ENCODE measurements at places on chromosomes 3 and 15. TPM values are rescaled to one million over a fixed set of nuclear protein-coding genes. Genes with fewer than 3 reads are reported as not detected.

GRCh38 chr3:51686512-51687215, 15.6 kb downstream of the TEX264 start:
- DNase-seq, result peak; percentile 94

DNA sequence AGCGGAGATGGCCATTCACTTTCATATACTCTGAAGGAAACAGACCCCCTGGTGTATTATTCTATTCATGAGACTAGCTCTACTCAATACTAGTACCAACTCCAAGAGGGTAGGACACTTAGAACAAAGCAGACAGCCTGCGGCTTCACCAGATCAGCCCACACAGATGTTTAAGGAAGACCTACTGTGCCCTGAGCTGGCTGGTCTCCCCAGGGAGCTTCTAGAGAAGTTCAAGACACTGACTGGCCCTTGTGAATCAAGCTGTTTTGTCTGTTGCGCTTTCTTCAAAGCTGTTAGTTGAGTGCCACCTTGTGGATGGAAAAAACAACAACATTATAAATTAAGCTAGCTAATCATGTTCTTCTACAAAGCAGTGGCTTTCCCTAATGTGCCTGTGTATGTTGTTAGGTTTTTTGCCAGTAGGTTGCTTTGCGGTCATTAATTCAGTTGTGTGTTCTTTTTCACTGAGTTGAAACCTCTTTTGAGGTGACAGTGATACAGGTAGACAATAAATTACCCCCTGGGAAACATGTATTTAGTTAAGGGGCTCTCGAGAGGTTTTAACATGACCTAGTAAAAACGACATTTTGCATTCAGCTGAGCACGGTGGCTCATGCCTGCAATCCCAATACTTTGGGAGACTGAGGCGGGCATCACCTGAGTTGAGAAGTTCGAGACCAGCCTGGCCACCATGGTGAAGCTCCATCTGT, 64.2 kb upstream of the MYZAP start:
- DNase-seq, result no peak

GRCh38 chr3:195175076-195175475, 95.9 kb downstream of the XXYLT1 start:
- no peak for DNase-seq

DNA sequence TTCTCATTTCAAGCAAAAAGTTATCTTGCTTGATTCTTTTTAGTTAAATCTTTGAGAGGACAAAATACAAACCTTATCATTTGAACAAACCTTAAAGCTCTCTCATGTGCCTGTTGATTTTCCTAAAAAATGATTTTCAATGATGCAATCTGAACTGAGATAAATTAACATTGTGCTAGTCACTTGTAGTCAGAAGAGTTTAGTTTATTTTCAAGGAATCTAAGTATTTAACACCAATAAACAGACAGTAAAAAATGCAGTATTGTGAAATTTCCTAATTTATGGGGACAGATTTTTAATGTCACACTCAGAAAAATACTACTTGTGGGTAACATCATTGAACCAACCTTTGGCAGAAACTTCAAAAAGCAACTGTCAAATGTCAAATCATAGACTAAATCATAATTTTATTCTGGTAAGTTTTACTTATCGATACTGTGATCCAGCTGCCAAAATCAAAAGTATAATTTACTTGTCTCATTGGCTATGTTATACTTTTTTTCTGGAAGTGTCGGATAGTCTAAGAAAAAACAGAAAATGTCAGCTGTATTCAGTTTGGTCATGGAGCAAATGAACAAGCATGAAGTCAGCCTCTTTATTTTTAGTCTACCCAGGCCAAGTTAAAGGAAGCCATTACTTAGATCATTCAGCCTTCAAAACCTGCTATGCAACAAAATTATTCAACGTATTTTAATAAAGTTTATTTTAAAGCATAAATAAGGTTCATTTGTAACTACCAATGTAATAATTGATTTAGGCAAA, 52.4 kb upstream of the FNDC3B start:
- DNase-seq, result no peak

DNA sequence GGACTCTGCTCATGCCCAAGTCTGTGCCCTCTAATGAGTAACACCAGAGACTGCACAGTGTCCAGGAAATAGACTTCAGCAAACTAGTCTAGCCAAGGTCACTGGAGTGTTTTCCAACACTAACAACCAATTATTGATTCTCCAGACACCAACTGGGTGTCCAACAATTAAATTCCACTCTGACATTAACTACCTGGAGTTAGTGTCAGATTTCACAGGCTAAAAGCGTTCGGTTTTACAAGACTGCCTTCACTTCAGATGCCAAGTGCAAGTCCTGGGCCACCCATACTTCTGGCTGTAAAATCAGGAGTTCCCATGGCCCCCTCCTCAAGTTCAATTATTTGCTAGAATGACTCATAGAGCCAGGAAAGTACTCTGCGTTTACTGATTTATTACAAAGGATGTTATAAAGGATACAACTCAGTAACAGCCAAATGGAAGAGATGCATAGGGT, 20.8 kb upstream of the CFAP161 start:
- no peak for DNase-seq

DNA sequence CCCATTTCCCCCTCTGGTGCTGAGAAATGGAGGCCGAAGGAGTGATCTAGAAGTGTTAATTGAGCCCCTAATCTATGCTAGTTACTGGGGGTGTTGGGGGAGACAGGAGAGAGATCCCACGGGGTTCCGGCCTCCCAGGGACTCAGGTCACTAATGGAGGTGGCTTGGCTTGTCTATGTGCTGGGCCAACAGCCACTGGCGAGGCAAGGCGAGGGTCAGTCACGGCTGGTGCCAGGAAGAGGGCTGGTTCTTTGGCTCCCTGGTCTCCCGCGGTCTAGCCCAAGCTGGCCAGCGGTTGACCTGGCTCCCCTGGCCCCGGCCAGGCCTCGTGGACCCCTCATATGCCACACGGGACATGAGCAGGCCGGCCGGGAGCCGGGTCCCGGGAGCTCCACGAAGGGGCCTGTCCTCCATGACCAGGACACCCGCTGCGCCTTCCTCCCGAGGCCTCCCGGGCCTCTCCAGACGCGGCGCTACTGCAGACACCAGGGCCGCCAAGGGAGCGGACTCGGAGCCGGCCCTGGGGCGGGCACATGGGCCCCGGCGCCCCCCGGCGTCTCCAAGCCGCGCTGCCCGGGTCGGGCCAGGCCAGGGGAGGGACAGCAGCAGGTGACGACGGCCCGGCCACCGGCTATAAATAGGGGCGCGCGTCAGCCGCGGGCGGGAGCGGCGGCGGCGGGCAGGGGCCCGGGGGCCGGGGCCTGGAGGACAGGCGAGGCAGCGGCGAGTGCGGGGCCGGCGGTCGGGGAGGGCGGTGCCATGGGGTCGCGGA, at the start of gene ALPK3:
TSS of gene ALPK3 (plus strand) at position 663 of the 772 bp plus-strand sequence. CDS start at position 760, 97 bp downstream.
- no peak for DNase-seq

The ANO10 gene
- 11.8 TPM for total RNA-seq

The REC114 gene
- total RNA-seq, result not detected

- DNase-seq, result no peak
These were observed 40.6 kb downstream of the ARHGEF26 start for GRCh38 chr3:154161806-154162205.

- DNase-seq, result no peak
These were observed 56.8 kb upstream of the RYK start for GRCh38 chr3:134307425-134307824.

- DNase-seq, result no peak
These were observed 79.3 kb downstream of the SHQ1 start for GRCh38 chr3:72768936-72769335.

The RARB gene
- total RNA-seq, result not detected

DNA sequence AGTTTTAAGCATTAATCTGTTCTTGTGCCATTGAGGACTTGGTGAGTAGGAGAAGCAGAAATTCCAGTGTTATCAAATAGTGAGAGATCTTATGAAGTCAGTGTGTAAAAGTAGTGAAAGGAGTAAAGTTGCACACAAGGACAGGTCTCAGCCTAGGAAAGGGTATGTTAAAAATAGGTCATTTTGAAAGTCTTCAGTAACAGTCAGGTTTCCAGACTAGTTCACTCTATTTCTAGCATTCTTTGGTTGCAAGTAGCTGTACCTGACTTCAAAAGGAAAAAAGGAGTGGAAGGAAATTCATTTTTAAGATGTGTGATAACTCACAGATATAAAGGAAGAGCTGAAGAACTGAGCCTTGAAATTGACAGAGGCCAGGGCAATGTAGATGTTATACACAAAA, 250.1 kb upstream of the SATB1 start:
- no peak for DNase-seq

The SLC24A5 gene
- not detected for total RNA-seq

All from natural killer cell treated with Interleukin-12 subunit alpha and Interleukin-12 subunit beta and Interleukin-15 and Interleukin-18, amount 100 ng/mL, for 72 hours (primary cell).